ENCODE measurements at places on chromosomes 11 and 22.

DNA sequence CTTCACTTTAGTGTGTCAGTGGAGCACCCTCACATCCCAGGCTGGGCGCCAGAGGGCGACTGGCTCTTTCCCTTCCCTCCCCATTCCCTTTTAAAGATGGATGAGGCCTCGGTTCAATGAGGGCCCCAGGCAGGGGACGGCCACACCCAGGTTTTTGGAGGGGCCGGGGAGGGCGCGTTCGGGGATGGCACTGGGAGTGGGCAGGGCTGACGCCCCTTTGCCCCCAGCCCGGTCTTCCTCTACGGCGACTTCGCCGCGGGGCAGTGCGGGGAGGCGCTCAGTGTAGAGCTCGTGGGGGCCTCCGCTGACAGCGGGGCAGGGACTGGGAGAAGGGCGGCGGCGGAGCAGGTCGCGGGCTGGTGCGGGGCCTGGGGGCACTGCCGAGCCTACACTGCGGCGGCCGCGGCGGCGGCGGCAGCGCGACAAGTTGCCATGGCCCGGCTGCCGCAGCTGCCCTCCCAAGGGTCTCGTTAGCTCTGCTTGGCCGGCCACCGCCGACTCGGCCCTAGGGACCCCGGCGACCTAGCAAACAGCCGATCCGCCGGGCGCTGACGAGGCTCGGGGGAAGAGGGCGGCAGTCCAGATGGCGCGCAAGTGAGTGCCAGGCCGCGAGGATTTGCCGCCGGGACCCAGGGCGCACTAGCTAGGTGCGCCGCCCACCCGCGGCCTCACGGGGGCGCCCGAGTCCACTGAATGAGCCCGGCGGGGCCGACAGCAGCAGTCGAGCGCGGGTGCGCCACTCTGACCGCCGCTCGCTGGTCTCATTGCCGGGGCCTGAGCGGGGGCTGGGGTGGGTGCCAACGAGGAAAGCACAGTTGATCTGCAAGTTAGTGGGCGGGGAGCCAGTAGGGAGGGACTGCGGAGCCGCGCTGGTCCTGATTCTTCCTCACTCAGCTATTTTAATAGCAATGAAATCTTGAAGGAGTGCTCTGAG is 92.7 kb downstream of the RRM1 start:
- DNase-seq = peak; percentile 91

GRCh38 chr11:104694259-104695064 is 203.8 kb downstream of the CASP12 start:
- no peak for DNase-seq

GRCh38 chr11:122642472-122642922 is 13.0 kb upstream of the UBASH3B start:
- DNase-seq = no peak

DNA sequence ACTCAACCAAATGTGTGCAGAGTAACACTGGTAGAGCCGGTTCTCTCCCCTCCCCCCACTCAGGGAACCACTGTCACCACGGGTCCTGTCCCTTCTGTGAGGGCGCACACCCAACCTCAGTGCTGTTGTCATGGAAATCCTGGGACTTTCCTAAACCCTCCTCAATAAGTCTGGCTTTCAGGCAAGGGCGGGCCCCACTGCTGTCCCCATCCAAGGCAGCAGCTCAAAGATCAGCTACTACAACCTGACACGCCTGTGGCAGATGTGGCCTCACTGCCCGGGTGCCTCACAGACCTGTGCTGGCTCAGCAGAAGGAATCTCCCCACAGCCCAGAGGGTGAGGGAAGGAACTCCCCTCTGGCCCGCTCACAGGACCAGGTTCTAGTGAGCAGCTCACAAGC is 2.2 kb downstream of the PRODH start:
- no peak for DNase-seq

DNA sequence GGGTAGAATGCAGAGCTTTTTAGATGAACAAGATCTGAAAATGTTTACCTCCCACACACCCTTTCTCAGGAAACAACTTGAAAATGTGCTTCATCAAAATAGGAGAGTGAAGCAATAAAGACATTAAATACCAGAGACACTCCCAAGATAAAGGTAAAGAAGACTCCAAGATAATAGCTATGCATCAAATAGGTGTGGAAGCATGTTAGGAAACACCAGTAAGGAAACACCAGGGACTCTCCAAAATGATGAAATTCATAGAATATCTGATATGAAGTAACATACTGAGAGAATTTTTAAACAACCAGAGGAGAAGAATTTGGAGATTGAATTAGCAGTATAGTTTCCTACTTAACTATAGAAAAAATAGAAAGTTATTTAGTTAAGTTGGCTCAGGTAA is 57.0 kb downstream of the OR10A6 start:
- DNase-seq = no peak

GRCh38 chr11:4093519-4094347 is 866 bp upstream of the RRM1 start:
- DNase-seq = no peak
